Caki2 (cell line): ENCODE measurements at places on chromosomes 13 and 19. TPM values are rescaled to one million over a fixed set of nuclear protein-coding genes. Genes with fewer than 3 reads are reported as not detected.

DNA sequence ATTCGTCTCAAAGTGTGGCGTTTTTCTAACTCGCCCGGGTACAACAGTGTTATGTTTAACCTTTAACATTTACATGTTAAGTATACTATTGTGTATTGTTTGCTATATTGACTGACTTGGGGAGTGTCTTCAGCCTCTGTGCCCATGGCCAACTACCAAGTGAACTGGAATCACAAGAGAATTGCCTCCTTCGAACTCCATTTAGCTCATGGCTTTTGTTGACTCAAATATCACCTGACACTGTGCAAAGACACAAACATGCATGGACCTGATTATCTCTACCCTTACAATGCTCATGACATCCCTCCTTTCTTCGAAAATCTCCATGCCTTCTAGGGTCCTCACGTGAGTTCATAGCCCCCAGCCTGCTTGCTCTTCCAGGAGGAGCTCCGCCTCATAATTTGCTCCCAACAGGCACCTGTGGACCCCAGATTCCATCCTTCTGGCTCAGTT, 704 bp downstream of the ZNF814 start:
- no peak for DNase-seq

- peak; percentile 86 for DNase-seq
These were observed 564.1 kb downstream of the PCDH9 start for GRCh38 chr13:66665991-66666390.

The PIP5K1C gene
- 2.3 and 6.4 TPM in 2 replicates for total RNA-seq

The LNX2 gene
- 1.9 and 4.1 TPM in 2 replicates for total RNA-seq

The FXYD1 gene
- not detected in 2 replicates for total RNA-seq

The ZNF829 gene
- total RNA-seq, result 0.17 and 0.35 TPM in 2 replicates

The B3GNT8 gene
- 0.41 TPM in 1 of 2 replicates, not detected in the other for total RNA-seq
